ENCODE measurements at places on chromosomes 5 and 9. TPM values are rescaled to one million over a fixed set of nuclear protein-coding genes. Genes with fewer than 3 reads are reported as not detected.

- no peak for DNase-seq
- no peaks in the 10 kb centered on the region for H3K4me1 ChIP-seq
- H3K4me3 ChIP-seq, result peak overlapping the region; percentile 27
- H3K36me3 ChIP-seq, result 0 out of 2 replicates have a peak, but pooled peaks cover 2% of the 10 kb centered on the region
Observed at GRCh38 chr5:163437011-163437308, 435 bp upstream of the CCNG1 start.

Gene LRRC19
- polyA plus RNA-seq, result 0.10 TPM

GRCh38 chr9:2817999-2818803, 25.7 kb downstream of the PUM3 start:
- no peak overlapping the region for H3K27ac ChIP-seq
- no peaks in the 10 kb centered on the region for H3K27me3 ChIP-seq
- peaks cover 9% of the 10 kb centered on the region for H3K36me3 ChIP-seq
- DNase-seq, result no peak
- no peaks in the 10 kb centered on the region for H3K4me1 ChIP-seq
- no peak overlapping the region for H3K4me3 ChIP-seq

GRCh38 chr9:13590996-13591395, 311.5 kb upstream of the MPDZ start:
- H3K4me1 ChIP-seq, result no peaks in the 10 kb centered on the region
- no peak overlapping the region for H3K27ac ChIP-seq
- no peak for DNase-seq
- no peaks in the 10 kb centered on the region for H3K27me3 ChIP-seq
- no peaks in the 10 kb centered on the region for H3K36me3 ChIP-seq

DNA sequence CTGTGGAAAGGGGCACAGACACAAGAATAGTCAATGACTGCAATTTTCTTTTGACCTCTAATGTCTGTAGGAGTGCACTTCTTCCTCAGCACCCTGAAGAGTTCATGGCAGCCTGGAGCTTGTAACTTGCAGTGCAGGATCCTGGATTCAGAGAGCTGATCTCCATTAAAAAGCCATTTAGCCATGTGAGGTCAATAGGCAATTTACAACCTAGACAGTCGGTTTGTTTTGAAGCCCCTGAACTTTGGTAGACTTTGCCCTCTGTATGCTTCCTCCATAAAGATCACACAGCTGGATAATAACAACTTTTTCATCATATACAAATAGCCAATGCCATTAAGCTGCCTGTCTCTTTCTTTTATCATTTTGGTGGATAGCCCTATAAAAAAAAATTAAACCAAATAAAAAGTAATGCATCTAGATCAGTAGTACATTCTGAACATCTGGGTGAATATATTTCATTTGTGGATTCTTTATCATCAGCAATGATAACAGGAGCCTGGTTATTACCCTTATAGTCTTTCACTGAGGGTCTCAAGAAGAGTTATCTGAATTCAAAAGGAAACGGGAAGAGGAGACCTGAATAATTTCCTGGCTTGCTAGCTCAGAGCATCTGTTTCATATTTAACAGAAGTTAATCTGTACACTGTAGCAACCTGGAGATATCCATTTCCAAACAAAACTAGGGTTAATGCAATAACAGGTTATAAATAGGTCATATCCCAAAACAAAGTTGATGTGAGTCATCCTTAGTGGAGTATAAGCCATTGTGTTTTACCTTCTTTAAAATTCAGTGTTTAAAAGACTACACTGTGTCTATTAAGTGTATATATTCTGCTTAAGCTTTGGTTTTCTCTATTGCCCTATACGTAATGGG, 193.8 kb upstream of the ACTBL2 start:
- no peak for DNase-seq
- H3K36me3 ChIP-seq, result no peaks in the 10 kb centered on the region
- no peak overlapping the region for H3K4me3 ChIP-seq
- H3K27ac ChIP-seq, result no peak overlapping the region
- H3K4me1 ChIP-seq, result no peaks in the 10 kb centered on the region

Gene CDKN2B-AS1
- polyA plus RNA-seq, result 0.78 TPM

Data from GM12878 (cell line).